ENCODE measurements at places on chromosomes 7 and 10.
A peak's percentile ranks its signal among the peaks of the same experiment; 100 is the strongest.

DNA sequence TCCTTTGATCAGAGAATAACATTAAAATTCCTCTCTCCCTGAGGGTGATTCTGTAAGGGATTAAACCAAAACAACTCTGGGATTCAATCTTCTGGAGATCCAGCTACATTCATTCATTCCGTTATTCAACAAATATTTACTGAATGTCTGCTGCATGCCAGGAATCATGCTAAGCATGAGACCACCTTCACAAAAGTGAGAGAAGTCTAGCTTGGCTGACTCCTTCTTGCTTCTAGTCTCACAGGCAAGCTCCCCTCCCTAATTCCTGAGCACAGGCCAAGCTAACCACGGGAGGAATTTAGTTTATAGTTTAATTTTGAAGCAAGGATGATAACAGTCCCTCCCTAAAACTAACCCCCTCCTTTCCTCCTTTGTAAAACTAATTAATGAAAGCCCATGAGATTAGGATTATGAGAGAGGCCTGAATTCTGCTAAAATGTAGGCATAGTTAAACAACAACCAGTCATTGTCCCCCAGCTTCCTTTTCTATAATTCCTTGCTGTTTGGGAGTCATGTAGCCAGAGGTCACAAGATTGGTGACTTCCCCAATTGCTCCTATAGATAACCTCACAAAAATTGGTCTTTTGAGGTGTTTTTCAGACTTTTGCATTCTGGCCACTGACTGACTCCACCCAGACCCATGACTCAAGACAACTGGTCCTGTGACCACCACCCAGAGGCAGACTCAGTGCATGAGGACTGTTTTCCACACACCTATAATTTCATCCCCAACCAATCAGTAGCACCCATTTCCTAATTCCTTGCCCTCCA lies 113.5 kb downstream of the ITGB8 start:
- peak; percentile 27 for DNase-seq

DNA sequence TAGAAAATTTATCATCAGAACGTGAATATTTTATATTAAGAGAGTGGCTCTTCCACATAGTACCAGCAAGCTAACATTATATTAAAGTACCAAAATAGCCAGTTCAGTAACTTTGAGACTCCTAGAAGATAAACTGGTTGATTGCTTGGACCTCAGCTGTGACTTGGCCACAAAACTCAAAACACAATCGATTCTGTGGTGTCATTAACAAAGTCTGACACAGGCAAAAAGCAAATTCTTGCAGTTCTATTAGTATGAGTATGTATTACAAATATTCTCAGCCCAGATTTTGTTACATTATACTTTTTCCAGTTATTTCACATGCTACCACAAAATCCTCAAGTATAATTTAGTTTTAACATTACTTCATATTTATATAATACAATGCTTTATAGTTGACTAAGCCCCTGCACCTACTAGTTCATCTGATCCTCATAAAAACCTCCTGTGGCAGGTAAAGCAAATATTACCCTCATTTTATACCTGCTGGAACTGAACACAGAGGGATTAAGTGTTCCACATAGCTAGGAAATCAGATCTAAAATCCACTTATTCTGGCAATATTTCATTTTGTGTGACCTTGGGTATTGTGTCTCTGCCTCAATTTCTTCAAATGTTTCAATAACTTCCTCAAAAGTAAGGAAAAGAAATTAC lies 279.9 kb upstream of the MKLN1 start:
- DNase-seq, result no peak

DNA sequence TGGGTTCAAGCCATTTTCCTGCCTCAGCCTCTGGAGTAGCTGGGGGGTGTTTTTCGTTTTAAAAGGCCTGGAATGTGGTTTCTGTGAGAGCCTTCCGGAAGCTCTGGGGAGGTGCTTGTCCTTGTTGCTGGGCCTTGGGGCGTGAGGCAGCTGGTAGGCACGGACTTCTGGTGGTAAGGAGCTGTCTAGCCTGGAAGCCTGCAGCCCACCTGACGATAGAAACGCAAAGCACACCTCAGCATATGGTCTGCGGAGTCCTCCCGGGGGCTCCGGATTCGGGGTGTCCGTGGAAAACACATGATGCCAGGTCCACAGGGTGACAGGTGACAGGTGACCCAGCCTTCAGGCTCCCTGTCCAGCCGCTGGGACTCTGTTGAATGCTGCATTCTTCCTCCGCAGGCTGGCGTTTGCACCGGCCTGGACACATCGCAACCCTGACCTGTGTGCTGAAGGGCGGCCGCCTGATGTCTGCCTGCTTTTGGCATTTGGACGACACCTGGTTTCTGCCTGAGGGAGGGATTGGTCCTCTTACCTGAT lies 37.3 kb downstream of the INPP5A start:
- no peak for DNase-seq

DNA sequence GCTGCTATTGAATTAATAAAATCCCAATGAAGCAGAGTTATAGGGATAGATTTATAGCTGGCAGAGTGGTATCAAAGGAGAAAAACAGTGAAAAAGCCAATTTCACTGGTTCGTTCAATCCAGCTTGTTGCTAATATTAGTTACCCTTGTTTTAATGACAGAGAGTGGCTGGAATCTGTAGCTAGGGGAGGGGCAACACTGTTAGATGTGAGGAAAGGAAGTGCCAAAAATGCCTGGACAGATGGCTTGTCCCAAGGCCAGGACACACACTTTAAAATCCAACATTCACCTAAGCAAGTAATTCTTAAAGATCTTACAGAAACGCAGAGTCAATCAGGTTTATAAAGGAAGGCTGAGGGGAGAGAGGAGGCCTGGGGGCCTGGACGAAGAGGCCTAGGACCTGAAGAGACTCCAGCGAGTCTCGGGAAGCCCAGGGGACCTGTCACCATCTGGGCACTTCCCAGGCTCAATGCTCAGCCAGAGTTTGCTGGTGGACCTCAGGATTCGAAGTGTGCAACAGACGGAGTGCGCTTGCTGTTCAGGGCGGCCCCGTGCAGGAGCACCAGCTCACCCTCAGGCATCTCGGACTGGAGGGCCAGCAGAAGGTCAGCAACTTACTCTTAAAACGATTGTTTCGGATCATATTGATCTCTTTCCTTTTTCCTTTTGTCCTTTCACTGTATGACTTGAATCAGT lies 36.7 kb downstream of the TMEM248 start:
- no peak for DNase-seq
